ENCODE measurements at places on chromosomes 5 and 9.

GRCh38 chr5:175281714-175282113 is 162.3 kb downstream of the DRD1 start:
- no peak for DNase-seq

DNA sequence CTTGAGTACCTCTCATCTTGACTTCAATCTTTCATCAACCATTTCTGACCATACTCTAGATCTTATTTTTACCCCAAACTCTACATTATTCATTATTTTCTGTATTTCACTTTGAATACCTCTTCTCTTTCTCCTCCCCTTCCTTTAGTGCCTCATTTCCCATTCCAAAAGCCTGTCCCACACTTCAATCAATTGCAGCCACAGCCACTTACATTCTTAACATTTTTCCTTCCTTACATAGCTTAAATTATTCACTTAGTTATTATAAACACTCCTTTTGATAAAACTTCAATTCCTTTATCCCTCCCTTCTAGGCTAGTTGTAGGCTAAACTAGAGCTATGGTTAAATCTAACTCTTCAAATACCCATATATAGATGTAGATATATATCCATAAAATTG is 344.0 kb downstream of the PRR16 start:
- DNase-seq, result peak; percentile 3

GRCh38 chr9:133306242-133307204 is 29.5 kb downstream of the SURF6 start:
- no peak for DNase-seq

DNA sequence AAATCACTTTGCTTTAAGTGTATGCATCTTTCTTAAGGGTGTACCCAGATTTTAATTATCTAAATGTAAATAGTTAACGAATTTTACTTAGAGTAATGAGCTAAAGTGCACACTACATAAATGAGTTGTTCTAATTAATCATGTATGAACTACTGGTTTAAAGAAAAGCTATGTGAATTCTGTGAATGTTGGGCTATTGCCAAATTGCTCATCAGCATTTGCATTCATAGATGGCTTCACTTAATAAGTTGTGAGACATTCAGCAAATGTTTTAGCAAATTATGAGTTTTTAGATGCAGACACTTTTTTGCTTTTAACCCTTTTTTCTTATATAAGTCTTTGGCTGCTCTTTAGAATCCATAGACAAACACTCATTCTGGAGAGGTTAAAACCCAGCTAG is 175.7 kb downstream of the PBX3 start:
- no peak for DNase-seq

DNA sequence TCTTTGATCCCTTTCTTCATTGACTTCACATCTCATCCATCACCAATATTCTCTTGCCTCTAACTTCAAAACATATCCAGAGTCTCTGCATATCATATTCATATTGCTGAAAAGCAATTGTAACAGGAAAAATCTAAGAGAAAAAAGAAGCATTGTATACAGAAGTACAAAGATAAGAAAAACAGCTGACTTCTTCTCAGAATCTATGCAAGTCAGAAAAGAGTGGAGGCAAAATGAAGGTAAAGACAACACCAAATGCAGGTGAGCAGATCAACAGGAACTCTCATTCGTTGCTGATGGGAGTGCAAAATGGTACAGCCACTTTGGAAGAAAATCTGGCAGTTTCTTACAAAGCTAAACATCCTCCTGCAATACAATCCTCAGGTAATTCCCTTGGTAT is 155.6 kb downstream of the PHF2 start:
- no peak for DNase-seq

- no peak for DNase-seq
These were observed 130.5 kb downstream of the BARX1 start for GRCh38 chr9:93824386-93825294.

DNA sequence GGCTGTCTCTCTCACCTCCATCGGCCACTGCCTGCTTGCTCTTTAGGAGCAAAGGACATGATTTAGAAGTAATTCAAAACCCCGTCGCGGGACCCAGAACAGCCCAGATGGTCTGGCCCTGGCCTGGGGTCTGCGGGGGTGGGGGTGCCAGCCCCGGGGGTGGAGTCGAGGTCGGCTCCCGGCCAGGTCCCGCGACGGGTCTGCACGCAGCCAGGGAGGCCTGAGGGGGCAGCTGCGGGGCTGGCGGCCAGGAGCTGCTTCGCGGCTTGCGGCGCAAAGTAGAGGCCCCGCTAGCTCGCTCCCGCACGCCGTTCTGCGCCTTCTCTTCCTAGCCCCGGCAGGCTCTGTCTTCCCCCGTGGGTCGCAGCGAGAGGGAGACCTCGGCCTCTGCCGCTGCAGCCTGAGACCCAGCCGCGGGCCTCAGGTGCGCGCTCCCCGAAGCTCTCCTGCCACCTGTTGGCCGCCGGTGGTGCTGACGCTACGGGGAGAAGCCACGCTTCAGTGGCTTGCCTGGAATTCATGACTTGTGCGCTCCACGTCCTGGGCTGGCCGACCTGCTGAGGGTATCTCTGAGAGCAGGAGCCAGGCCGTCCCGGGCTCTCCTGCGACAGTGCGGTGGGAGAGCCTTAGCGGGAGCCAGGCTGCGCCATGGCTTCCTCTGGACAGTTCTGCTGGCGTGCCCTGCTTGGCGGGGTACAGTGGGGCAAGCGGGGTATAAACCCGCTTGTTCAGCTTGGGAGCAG is 157.2 kb upstream of the PITX1 start:
- peak; percentile 65 for DNase-seq

DNA sequence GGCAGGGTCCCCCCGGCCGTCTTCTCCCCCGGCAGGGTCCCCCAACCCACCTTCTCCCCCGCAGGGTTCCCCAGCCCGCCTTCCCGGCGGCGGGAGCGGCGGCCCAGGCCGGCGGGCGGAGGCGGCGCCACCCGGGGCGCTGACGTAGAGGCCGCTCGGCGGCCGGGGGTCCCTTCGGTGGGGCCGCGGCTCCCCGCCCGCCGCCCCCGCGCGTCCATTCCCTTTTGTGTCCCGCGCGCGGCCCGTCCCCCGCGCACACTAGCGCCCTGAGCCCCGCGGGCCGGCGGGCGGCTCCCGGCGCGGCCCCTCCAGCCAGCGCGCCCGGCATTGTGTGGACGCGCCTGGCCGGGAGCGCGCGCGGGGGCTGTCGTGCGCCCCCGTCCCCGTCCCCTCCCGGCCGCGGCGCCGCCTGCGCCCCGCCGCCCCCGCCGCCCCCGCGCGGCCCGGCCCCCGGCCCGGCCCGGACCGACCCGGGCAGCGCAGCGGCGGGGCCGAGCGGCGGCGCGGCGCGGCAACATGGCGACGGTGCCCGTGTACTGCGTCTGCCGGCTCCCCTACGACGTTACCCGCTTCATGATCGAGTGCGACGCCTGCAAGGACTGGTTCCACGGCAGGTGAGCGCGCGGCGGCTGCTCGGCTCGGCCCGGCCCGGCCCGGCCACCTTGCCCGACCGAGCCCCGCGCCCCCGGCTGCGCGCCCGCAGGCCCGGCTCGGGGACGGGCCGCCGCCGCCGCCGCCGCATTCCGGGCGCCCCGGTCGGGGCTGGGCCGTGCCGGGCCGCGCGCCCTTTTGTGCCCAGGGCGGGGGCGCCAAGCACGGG is at the start of gene PHF2:
PHF2 (plus strand) TSS at position 327 of the 820 bp plus-strand sequence; CDS start at position 517, 190 bp downstream.
- peak; percentile 31 for DNase-seq

GRCh38 chr9:97367729-97368128 is 44.2 kb upstream of the TDRD7 start:
- no peak for DNase-seq

DNA sequence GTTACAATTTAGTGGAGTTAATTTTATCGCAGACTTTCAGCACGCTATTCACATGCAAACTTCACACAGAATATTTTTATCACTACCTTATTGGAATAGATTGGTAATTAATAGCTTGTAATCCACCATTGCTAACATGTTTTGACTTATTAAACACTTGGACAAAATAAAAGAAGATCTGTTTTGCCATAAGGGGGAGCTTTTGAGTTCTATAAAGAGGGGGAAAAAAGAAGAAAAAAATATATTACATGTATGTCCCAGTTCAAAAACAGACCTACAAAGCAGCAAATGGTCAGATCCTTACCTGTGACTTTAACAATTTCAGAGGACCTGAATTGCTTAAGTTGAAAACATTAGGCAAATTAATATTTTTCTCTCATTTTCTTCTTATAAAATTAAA is 1.2 kb upstream of the PAPPA start:
- DNase-seq, result peak; percentile 76

Measured in cardiac fibroblast (primary cell).